Epithelial cell of umbilical artery (primary cell): ENCODE measurements at places on chromosomes 5 and 9. TPM values are rescaled to one million over a fixed set of nuclear protein-coding genes. Genes with fewer than 3 reads are reported as not detected.

Gene IL5
- total RNA-seq: not detected in 2 replicates

Gene FST
- 45.5 and 47.7 TPM in 2 replicates for total RNA-seq

Gene FEM1C
- 16.2 and 22.2 TPM in 2 replicates for total RNA-seq

Gene SLC6A3
- total RNA-seq: under 0.01 TPM in 1 of 2 replicates, not detected in the other

Gene PCDHA9
- under 0.01 and 0.15 TPM in 2 replicates for total RNA-seq

Gene FAM169A
- total RNA-seq: under 0.01 and 0.30 TPM in 2 replicates

Gene TMEM215
- total RNA-seq: not detected in 2 replicates

Gene IFNK
- not detected in 2 replicates for total RNA-seq

Gene CREBRF
- total RNA-seq: 3.9 and 12.2 TPM in 2 replicates

Gene SLC6A18
- not detected in 2 replicates for total RNA-seq

Gene POLE3
- total RNA-seq: 63.0 and 91.5 TPM in 2 replicates

Gene PCDHGA6
- total RNA-seq: 0.76 and 0.97 TPM in 2 replicates

Gene PTPRD
- 4.9 and 11.4 TPM in 2 replicates for total RNA-seq

Gene ELOVL7
- under 0.01 and 0.61 TPM in 2 replicates for total RNA-seq

Gene SOX30
- total RNA-seq: not detected in 2 replicates

Gene SPINK13
- not detected in 2 replicates for total RNA-seq

Gene PRUNE2
- 3.2 and 9.0 TPM in 2 replicates for total RNA-seq

Gene MEIKIN
- total RNA-seq: not detected in 2 replicates

Gene PCDHB7
- under 0.01 TPM in 1 of 2 replicates, not detected in the other for total RNA-seq

Gene GRM6
- not detected in 2 replicates for total RNA-seq

Gene GABRA1
- total RNA-seq: not detected in 2 replicates

Gene GRIN1
- total RNA-seq: under 0.01 TPM in 2 replicates

Gene C5orf58
- total RNA-seq: not detected in 2 replicates

Gene DND1
- 0.15 TPM in 1 of 2 replicates, not detected in the other for total RNA-seq

Gene WDR31
- total RNA-seq: 0.32 and 0.46 TPM in 2 replicates

Gene RNF14
- total RNA-seq: 69.1 and 71.1 TPM in 2 replicates

Gene SLC34A3
- total RNA-seq: not detected in 2 replicates

Gene ADAMTSL1
- 20.1 and 25.1 TPM in 2 replicates for total RNA-seq

Gene NOXA1
- total RNA-seq: 0.46 and 0.65 TPM in 2 replicates

Gene PCDHGA12
- 5.2 and 5.9 TPM in 2 replicates for total RNA-seq

Gene CDKN2B-AS1
- 1.1 and 2.3 TPM in 2 replicates for total RNA-seq
